ENCODE measurements at places on chromosomes 6 and 20. TPM values are rescaled to one million over a fixed set of nuclear protein-coding genes. Genes with fewer than 3 reads are reported as not detected.

Gene PSORS1C1
- not detected for total RNA-seq

Gene HLA-DQB1
- not detected for total RNA-seq

Gene OPRL1
- total RNA-seq, result 5.0 TPM

Gene HLA-DRB1
- total RNA-seq, result not detected

Gene TMEM170B
- total RNA-seq, result 6.3 TPM

Gene GLP1R
- not detected for total RNA-seq

Gene INSM1
- not detected for total RNA-seq

Gene ZBTB46
- total RNA-seq, result 39.7 TPM

Gene FGD2
- total RNA-seq, result 0.55 TPM

Gene SLC22A7
- not detected for total RNA-seq

Gene IL17F
- total RNA-seq, result not detected

Gene UBE2J1
- 43.8 TPM for total RNA-seq
